CD4-positive, alpha-beta T cell treated with Interleukin-15 for 1 hour (primary cell): ENCODE measurements at places on chromosomes 13 and 19.

GRCh38 chr19:47253467-47253881, 2.9 kb upstream of the CCDC9 start:
- DNase-seq, result no peak

DNA sequence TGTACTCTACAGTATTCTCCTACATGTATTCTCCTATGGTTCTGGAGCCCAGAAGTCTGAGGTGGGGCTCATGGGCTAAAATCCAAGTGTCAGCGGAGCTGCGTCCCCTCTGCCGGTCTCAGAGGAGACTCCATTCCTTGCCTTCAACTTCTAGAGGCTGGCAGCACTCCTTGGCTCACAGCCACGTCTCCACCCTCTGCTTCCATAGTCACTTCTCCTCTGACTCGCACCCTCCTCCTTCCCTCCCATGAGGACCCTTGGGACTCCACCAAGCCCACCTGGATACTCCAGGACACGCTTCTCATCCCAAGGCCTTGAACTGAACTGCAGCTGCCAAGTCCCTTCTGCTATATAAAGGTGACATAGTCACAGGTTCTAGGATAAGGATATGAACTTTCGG, 27.8 kb downstream of the DHRS12 start:
- DNase-seq, result no peak

- DNase-seq, result no peak
Observed at GRCh38 chr13:53112522-53112921, 83.9 kb downstream of the OLFM4 start.

DNA sequence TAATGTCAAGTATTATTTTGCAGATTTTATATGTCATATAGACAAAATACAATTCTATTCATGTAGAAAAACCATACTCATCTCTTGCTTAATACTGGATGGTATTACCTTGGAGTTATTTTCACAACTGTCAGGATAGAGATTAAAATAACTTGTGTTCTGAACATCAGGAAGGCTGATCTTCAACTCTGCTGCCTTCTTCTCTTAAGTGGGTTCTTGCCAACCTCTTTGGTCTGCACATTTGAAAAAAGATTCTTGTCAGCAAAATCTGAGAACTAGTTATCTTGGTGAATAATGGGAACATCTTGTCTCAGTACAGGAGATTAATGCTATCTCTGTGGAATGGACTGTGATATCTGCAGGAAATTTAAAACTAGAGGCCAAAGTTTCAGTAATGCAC, 95.2 kb upstream of the FAM216B start:
- no peak for DNase-seq

- DNase-seq, result no peak
Observed at GRCh38 chr13:27792393-27793218, at the start of gene GSX1. Gene GSX1, plus strand, starts transcription at chr13:27792483. Its CDS starts 208 bp downstream, at chr13:27792691.

DNA sequence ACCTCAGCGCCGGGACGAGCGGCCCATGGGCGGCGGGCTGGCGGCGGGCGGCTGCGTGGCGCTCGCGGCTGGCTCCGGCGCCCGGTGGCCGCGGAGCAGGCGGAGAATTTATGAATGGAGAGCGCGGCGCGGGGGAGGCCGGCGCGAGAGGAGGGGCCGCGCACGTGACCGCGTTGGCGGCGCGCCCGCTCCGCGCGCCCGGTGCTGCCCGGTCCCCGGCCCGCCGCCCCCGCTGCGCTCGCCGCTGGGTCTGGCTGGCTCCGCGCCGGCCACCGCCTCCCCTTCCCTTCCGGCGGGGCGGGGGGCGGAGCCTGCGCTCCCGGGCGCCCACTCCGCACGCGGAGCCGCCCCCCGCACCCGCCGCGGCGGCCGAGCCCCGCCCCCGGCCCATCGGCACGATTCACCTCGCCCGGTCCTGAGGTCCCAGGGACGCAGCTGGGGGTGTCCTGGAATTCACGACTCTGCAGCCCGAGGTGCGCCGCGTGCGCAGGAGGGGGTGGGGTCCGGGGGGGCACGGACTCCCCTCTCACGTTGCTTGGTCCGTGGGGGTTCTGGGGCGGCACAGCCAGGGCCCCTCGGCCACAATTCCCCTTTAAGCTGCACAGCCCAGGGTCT, at the start of gene CBARP:
Gene CBARP (minus strand): TSS at position 252 of the 615 bp plus-strand sequence. CDS start 1,905 bp downstream, outside the sequence.
- no peak for DNase-seq

- DNase-seq, result no peak
Observed at GRCh38 chr19:34351382-34351826, 13.6 kb upstream of the GPI start.
